ENCODE measurements at places on chromosomes 5 and 9.

DNA sequence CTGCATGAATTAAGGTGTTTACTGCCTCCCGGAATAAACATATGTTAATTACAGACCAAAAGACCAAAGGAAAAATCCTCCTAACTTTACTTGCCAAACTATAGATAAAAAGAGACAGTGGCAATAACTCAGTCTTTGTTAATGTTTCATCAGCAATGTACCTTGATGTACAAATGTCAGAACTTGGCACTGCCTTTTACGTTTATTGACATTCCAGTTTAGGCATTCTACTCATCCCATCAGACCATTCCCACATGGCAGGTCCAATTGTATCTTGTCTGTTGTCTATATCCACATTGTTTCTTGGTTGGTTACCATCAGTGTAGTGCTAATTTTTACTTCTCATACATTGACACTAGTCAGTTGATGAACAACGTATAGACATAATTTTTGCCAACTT lies 85.5 kb downstream of the TEX10 start:
- DNase-seq, result no peak

GRCh38 chr9:110769667-110770066 lies 101.1 kb downstream of the MUSK start:
- DNase-seq, result peak; percentile 85

DNA sequence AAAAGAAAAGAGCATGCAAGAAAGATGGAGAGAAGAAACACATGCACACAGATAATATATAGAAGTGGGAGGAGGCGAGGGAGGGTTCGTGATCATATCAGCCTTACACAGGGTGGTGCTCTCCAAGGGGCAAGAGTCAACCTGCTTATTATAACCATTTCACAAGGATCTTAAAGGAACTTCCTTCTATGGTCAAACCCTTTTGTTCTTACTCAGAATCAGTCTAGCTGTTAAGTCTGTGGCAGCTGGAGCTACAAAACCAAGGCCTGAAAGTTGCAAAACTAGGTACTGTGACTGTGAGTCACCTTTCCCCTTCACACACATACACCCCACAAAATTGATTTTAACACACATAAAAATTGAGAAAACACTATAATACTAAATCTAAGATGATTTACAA lies 18.5 kb upstream of the ERMP1 start:
- peak; percentile 12 for DNase-seq

DNA sequence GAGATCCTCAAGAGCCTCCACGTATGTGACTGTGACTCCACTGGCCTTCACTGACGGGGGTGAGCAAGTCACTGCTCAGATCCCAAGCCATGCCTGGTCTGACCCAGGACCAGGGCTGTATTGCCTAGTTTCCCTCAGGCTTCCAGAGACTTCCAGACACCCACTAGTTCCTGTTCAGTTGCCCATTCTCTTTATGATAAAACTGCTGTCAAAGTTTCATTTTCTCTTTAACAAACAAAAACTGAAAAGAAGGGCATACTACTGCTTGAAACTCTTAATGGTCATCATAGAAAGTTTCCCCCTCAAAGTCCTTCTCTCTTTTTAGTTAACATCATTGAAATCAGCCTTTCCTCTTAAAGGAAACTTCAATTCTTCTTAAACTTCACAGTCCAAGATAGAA lies 105.7 kb upstream of the GHR start:
- no peak for DNase-seq

GRCh38 chr9:133664173-133665050 lies 28.2 kb downstream of the DBH start:
- DNase-seq, result no peak

DNA sequence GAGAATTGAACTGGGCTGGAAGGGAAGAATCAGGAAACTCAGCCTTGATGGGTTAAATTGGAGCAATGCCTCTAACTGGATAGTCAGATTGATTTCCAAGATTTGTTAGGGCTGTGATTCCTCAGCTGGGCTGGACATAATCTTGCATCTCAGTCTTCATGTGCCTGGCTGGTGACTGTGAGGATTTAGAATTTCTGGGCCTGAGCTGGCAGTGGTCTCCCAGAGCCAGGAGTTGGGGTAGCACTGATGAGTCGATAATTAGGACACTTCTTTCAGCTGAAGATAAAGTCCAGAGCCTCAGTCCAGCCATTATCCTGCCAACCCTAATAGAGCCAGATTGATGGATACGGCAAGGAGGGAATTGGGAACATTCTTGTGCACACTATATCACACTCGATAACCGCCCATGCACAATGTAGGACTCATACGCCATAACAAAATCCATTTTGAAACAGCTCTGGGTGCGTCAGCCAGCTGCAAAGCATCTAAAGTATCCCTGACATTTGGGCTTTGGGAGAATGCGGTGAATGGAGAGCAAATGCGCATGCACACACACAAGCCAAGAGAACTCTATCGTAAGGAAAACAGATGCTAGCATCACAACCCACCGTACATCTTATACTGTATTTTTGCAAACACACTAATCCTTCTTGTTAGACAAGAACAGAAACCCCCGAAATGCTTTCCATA lies 405.1 kb upstream of the KLF4 start:
- DNase-seq, result peak; percentile 94

DNA sequence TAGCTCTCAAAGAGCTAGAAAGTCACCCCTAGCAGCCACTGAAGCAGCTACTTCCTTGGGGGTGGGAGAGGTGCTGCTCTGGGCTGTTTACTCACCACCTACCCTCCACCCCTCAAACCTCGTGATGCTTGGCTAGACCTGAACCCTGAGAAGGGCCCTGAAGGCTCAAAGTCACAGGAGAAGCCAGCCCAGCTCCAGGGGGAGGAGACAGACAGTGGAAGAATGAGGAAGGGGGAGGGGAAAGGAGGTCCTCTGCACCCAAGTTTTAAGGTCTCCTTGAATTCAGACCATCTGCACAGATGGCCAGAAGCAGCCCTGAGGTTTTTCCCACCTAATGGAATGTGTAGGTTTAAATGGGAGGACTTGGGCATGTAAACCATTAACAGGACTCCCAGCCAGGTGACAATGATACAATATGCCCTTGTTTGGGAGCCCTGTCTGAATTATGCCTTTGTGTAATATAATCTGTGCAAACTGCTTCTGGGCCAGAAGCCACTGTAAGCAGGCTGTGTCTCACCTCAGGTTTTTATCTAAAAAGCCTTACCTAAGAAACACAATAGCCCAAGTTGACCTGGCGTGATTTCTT lies 180.5 kb downstream of the PIK3R1 start:
- DNase-seq, result no peak

- no peak for DNase-seq
Measured at GRCh38 chr5:146516151-146516475, at the start of gene GPR151. Gene GPR151 (minus strand): TSS chr5:146516190. CDS start chr5:146516113, 77 bp downstream.

GRCh38 chr9:124268661-124269060 lies 10.9 kb downstream of the NEK6 start:
- DNase-seq, result peak; percentile 69

DNA sequence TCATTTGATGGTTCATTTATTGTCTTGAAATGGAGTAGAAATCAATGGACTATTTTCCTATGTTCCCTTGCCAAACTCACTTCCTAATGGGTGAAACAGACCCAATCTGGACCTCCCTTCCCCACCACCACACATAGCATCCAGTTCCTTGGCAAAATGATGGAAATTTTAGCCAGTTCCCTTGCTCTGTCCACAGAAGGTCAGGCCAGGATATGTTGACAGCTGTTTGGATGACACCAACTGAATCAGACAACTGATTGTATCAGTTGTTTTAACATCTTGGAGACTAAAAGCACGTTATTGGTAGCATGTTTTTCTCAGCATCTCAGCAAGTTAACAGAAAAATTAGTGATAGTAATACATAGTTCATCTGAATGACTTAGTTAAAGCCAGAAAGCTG lies 534.8 kb downstream of the PSAT1 start:
- DNase-seq, result no peak

- no peak for DNase-seq
Measured at GRCh38 chr5:58122157-58122556, 337.7 kb downstream of the PLK2 start.

- DNase-seq, result no peak
Measured at GRCh38 chr9:68978066-68978465, 35.8 kb downstream of the PRKACG start.

GRCh38 chr9:21265421-21266189 lies 25.8 kb upstream of the IFNA14 start:
- DNase-seq, result no peak

GRCh38 chr9:107367727-107368502 lies 84.8 kb downstream of the RAD23B start:
- DNase-seq, result no peak

DNA sequence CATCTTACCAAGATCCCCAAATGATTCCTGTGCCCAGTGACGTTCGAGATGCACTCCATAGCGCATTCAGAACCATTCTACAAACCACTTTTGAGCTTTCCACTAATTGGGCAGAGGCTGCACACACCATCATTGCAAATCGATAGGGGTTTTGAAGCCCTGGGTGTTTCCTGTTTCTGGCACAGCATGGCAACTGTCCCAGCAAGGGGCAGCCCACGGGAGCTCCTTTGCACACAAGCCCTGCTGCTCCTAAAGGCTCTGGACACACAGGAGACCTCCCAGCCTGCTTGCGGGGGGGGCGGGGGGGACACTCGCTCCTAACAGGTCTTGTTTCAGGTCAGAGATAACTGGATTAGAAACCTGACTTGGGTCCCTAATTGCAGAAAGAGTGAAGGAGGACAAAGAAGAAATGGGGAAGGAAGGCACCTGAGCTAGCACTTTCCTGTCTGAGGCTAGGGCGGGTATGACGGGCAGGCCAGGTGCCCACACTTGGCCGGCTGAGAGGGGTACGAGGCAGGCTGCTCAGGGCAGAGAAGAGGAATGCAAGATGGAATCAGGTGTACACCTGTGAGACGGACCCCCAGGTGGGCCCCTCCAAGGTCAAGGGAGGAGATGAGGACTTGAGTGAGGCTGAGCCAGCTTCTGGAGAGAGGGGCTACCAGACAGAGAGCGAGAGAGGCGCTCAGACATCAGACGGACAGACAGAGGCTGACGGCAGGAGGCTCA lies 820 bp downstream of the FBP1 start:
- DNase-seq, result no peak

DNA sequence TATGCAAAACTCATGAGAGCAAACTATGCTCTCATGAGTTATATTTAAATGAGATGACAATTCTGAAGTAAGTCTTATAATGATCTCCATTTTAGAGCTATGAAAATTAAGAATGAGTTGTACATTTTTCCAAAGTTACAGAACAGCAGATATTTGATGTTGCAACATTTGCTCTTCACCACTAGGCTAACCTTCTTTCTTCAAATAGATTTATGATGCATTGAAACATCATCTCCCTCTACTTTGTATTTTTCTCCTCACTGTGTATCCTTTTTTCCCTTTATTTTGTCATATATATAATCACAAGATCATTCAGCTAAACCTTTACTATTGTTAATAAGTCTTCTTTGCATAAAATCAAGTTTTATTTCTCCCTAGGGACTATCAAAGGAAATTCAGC lies 497.7 kb upstream of the TYRP1 start:
- no peak for DNase-seq

DNA sequence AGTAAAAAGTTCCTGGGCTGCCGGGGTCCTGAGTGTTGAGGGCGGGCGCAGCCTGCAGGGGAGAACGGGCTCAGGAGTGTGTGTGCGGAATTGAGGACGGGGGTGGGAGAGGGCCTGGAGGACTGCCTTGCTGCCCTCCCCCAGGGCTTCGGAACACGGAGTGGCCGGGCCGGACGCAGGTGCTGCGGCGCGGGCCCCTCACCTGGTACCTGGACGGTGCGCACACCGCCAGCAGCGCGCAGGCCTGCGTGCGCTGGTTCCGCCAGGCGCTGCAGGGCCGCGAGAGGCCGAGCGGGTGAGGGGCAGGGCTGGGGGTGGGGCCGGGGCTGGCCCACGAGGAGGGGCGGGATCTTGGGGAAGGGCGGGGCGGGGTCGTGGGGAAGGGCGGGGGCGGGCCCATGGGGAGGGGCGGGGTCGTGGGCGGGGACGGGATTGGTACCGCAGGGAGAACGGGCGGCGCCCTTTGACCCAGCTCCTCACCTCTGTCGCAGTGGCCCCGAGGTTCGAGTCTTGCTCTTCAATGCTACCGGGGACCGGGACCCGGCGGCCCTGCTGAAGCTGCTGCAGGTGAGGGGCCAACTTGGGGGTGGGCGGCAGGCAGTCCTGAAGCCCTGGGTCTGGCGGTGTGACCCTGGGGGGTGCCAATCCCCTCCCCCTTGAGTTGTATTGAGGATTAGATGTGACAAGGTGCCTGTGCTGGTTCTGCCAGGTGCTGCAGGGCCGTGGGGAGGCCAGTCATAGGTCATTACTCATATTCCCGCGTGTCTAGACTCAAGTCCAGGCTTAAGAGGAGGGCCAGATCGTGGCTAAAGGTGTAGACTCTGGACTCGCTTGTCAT lies 7.1 kb downstream of the FPGS start:
- peak; percentile 35 for DNase-seq

DNA sequence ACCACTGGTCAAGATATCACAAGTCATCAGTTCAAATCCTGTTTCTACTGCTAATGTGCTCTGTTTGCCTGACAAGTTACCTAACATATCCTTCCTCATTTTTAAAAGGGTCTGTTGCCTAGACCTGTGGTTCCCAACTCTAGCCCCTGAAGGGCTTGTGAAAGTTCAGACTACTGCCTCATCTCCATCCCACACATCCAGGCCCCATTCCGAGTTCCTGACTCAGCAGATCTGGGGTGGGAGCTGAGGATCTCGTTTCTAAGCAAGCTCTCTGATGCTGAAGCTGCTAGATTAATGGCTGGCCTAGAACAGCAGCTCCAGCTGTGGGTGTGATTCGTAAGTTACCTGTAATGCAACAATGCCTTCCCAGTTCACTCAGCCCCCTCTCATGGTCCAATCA lies 32.5 kb downstream of the S1PR3 start:
- DNase-seq, result peak; percentile 21

- peak; percentile 92 for DNase-seq
Measured at GRCh38 chr5:109656829-109657228, 32.9 kb upstream of the MAN2A1 start.

GRCh38 chr5:1901983-1902382 lies 19.3 kb upstream of the IRX4 start:
- no peak for DNase-seq

GRCh38 chr9:4290427-4290837 lies 9.4 kb downstream of the GLIS3 start:
- DNase-seq, result no peak

DNA sequence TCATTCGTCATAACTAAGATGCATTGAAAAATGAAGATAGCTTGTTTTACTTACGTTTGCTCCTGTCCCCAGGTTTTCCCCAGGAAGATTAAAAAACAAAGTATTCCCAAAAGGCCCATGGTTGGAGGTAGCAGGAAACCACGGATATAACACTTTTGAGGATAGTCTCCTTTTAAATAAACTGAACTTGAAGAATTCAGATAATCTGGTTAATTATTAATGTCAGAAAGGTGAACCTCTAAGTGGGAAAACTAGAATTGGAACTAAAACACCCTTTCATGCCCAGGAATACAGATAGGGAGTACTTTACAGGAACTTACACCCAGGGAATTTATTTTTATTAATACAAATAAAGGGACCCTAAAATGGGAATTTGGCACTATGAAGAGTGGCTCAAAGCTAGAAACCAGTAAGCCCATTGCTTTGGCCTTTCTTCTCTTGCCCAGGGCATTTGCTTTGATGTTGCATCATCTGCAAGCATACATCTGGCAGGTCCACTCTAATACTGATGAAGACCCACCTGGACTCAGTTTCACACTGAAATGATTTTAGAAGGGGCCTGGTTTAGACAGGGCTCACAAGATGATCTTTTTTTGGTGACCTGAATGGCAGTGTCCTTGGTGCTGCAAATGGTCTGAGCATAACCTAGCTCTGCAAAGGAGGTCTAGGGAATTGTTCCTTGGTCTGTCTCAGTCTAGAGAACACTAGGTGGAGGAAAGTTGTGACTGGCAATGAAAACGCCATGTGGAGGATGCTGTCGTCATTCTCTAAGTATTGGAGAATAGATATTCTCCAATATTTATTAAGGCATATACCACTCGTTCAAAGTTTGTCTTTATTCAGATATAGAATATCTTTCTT lies at the start of gene C5:
TSS of gene C5 (minus strand) at position 148 of the 861 bp plus-strand sequence. CDS start at position 119, 29 bp downstream.
- no peak for DNase-seq

- no peak for DNase-seq
Measured at GRCh38 chr5:116075191-116075831, 9.5 kb upstream of the COMMD10 start.
